ENCODE measurements at places on chromosomes 5 and 9.

GRCh38 chr5:144915452-144915851, 744.8 kb downstream of the KCTD16 start:
- H3K36me3 ChIP-seq, result no peaks in the 10 kb centered on the region
- H3K4me1 ChIP-seq, result no peaks in the 10 kb centered on the region
- no peaks in the 10 kb centered on the region for H3K27me3 ChIP-seq
- H3K27ac ChIP-seq, result no peak overlapping the region

DNA sequence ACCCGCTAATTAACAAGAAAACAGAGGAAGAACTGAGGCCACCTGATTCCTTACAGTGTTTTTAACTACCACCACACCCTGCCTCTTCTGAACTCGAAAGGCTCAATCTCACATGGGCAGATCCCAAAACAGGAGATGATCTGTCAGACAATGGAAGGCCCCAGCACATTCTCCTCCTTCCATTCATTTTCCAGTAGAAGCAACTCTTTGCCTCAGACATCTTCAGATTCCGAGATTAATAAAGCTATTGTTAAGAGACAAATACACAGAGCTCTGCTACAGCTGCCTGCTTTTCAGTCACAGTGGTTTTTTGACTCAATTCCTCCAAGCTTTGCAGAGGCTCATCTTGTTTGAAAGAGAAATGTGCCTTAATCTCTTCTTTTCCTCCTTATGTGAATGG, 127.2 kb upstream of the ADAMTSL1 start:
- no peaks in the 10 kb centered on the region for H3K4me1 ChIP-seq
- no peak overlapping the region for H3K27ac ChIP-seq
- no peaks in the 10 kb centered on the region for H3K36me3 ChIP-seq
- no peak overlapping the region for H3K4me3 ChIP-seq

DNA sequence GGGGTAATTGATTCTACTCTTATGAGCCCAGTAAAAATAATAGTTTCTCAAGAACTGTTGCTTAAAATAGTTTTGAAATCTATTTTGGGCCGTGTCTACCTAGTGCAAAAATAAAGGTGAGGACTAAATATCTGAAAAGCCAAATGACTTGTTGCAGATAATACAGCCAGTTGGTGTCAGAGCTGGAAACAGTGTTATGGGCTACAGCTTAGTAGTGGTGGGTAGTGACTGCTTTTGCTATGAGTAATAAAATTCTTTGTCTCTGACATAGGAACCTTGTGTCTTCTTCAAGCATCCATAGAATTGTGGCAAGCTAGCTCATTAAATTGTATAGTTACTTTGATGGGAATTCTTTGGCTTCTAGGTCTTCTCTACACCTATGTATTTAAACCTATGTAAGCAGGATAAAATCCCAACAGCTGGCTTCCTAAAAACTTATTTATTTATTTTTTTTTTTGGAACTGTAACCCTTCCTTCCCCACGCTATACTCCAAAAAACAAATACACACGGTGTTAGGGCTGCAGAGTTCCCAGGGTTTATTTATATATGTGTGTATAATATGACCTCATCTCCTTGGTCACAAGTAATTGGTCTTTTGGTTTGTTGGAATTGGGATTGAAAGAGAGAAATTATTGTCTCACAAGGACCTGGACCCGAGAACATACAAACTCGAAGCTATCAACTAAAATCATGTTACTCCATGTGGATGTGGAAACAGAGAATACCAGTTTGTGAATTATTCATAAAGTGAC, 138.0 kb downstream of the NUDT12 start:
- no peaks in the 10 kb centered on the region for H3K4me1 ChIP-seq
- no peak overlapping the region for H3K4me3 ChIP-seq
- H3K27ac ChIP-seq, result no peak overlapping the region
- no peaks in the 10 kb centered on the region for H3K27me3 ChIP-seq

DNA sequence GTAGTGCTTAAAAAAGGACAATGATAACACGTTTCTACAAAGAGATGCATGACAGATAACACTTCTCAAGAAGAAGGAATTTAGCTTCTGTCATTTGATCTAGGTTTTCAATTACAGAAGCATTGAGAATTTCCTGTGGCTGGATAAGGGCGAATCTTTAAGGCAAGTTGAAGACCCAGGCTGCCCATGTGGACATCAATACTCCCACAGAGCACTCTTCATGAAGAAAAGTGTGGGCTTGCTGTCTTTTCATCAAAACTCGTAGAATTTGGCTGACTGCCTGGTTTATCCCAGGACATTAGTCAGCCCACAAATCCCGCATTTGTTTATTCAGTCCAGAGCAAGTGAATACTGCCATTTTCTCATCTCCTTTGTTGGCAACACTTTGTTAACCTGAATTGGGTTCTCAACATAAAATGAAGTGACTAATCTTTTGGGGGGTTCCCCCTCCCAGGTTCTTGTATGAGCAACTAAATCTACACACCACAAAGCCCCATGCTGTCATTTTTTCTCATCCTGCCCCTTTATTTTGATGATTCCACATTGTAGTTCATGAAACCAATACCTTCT, 43.4 kb upstream of the CDKN2B start:
- no peaks in the 10 kb centered on the region for H3K36me3 ChIP-seq
- no peak overlapping the region for H3K4me3 ChIP-seq
- peak; percentile 34 for DNase-seq
- H3K27me3 ChIP-seq, result no peaks in the 10 kb centered on the region
- peaks cover 14% of the 10 kb centered on the region for H3K4me1 ChIP-seq
